LoVo (cell line): ENCODE measurements at places on chromosomes 11 and 22.
A peak's percentile ranks its signal among the peaks of the same experiment; 100 is the strongest.

DNA sequence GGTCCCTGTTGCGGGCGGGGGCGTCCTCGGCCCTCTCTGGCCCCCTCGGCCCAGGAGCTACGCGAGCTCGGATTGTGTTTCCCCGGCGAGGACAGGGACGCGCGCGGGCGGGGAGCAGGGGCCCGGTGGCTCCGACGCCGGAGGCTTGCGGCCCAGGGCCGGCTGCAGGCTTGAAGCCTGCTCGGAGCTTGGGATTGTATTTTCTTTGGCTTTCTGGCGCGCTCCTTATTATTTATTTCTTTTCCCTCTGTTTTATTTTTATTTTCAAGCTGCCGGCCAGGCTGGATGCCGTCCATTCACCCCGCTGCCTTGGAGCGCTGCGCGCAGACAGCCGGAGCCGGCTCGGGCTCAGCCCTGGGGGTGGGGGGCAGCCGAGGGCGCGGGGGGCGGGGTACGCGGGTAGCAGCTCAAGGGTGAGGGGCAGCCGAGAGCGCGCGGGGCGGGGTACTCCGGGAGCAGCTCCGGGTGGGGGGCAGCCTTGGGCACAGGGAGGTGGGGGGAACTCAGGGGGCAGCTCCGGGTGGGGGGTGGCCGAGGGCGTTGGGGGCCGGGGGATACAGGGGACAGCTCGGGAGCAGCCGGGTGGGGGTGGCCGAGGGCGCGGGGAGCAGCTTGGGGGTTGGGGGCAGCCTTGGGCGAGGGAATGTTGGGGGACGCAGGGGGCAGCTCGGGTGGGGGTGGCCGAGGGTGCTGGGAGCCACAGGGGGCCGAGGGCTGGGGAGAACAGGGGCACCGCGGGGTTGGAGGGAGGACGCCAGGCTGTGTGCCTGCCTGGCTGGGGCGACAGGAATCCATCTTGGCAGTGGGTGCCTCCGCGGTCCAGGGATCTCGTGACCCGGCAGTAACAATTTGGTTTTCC lies 42.7 kb downstream of the KCNJ1 start:
- no peak for DNase-seq

DNA sequence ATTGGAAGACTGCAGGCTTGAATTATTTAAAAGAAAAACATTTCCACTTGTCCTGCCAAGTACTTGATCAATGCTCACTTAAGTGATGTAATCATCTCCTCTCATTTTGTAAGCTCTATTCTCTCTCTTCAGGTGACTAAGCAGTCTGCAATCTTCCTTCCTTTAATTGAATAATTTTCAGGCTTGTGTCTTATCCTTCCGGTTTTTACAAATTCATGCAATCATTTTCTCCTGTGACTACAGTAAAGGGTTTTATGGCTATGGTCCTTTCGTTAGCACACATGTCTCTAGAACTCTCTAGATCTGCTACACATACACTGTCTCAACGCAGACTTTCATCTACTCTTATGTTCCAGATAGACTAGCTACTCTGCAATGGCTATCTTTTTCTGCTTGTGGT lies 12.6 kb upstream of the UPB1 start:
- DNase-seq, result peak; percentile 37

GRCh38 chr11:27625347-27625912 lies 74.8 kb downstream of the BDNF start:
- DNase-seq, result no peak

DNA sequence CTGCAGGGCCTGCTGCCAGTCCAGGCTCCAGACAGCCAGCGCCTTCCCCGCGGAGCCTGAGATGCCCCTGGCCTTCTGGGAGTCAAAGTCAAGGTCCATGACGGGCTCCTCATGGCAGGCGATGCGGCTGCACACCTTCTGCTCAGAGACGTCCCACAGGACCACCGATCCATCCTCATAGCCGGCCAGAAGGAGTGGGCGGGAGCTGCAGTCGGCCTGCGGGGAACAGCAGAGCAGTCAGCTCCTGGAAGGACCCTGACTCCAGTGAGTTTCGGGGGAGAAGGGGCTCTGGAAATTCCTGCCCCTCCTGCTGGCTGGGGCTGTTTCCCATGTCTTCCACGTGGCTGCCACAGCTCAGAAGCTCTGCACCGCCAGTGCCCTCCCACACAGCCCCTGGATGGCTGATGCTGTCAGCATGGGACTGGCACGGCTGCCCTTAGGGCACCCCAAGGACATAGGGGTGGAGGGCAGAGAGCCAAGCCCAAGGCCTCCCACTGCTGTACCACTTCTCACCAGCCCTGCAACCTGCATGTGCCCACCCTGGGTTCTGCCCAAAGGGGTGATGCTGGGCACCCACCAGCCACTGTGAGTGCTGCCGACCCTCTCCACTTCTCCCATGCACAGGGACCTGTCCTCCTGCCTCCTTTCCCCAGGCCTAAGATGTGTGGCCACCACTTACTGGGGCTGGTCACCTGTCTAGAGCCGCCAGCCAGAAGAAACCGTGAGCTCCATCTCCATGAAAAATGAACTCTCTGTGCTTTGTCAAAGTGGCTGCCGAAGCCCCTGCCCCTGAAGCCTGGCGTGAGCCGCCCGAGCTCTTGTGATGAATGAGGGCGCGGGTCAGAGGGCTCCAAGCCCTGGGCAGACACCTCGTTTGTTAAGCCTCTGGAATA lies 41.7 kb downstream of the TBX1 start:
- no peak for DNase-seq

GRCh38 chr11:2377511-2378443 lies 667 bp downstream of the CD81 start:
- peak; percentile 35 for DNase-seq

DNA sequence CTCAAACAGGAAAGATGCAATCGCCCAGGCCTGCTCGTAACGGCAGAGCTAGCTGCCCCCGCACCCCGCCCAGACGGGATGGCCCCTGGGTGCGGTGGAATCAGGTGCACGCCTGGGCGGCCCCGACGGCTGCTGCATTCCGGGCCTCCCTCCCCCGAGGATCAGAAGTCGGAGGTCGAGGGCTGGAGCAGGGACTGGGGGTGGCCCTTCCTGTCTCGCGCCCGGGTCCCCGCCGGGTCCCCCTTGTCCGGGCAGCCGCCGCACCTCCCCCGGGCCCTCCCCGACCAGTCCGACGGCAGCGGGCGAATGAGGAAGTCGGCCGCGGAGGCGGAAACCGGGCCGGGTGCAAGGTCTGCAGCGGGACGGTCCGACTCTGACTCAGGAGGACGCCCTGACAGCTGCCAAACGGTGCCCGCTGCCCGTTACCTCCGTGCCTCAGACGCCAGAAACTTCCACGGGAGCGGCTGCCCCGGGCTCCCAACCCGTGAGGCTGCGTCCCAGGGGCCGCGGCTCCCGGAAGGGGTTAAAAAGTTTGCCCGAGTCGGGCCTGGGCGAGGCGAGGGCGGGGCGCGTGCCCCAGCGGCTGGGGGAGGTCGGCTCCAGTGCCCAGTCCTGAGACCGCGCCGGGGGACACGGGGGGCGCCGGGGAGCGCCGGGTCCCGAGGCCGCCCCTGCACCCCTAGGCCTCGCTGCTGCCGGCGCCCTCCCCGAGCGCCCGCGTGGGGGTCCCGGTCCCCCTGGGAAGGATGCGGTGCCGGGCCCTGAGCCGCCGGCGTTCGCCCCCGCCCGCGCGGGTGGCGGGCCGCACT lies 663 bp downstream of the MYH9 start:
- DNase-seq, result no peak

- no peak for DNase-seq
These were observed 5.6 kb downstream of the NRGN start for GRCh38 chr11:124745270-124745834.

- no peak for DNase-seq
These were observed 275.7 kb downstream of the ST3GAL4 start for GRCh38 chr11:126630893-126631798.

GRCh38 chr11:2516276-2517015 lies 71.6 kb downstream of the KCNQ1 start:
- no peak for DNase-seq

DNA sequence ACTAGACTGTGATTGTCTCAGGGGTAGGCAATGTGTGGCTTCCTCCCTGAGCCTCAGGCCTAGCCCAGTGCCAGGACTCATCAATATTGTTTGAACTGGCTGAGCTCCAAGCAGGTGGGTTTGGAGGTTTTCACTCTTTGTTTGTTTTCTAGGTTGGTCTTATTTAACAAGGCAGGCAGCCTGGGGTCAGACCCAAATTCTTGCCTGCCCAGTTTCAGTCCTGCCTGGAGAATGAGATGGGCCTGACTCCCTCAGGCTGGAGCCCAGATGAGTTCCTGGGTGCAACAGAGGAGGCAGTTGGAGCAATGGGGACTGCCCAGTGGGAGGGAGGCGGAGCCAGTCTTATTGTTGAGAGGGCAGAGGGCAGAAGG lies 28.3 kb upstream of the TP53I11 start:
- peak; percentile 69 for DNase-seq

DNA sequence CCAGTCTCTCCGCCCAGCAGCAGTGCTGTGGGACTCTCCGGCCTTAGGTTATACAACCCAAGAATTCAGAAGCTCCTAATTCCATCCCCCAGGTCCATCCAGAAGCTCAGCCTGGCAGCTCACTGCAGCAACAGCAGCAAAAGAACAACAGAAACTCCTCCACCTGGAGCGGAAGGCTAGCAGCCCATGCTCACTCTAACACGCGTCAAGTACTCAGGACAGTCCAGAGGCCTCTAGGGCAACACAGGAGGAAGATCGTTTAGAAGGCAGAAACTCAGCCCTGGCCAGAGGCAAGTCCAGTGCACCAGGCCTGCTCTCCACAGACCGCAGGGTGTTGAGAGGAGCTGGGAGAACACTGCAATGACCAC lies 17.1 kb downstream of the PLA2G6 start:
- DNase-seq, result no peak

- no peak for DNase-seq
These were observed 18.2 kb upstream of the ARRB1 start for GRCh38 chr11:75369560-75370255.

GRCh38 chr22:20117633-20118299 lies 740 bp upstream of the TRMT2A start:
- DNase-seq, result no peak

DNA sequence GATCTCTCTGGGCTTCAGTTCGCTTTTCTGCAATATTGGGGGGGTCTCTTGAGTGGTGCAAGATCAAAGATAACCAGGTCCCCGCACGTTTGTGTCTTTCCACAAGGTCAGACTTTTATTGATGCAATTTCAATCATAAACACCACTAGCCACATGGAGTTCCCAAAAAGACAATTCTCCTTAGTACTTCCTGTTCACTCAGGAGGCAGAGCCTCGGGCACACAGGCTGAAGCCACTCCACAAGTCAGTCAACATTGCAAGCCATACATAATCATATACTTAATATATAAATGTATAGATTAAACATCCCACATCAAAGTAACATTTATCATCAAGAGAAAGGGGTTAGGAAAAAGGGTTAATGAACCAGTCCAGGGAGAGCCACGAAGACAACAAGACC lies 12.0 kb downstream of the ST14 start:
- no peak for DNase-seq

DNA sequence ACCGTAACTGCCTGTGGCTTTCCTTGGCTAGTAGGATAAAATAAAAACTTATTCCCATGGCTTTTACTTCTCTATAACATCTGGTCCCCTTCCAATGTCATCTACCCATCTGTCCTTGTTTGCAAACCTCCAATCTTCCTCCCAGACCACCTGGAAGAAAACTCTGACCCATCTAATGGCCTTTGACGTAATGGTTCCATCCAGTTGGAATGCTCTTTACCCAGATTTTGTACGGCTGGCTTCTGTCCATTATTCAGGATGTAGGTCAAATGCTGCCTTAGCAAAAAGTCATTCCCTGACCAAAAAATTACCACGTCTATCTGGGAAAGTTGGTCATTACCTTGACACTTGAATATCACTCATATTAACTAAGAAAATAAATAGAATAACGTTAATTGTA lies 577.9 kb upstream of the ANO5 start:
- no peak for DNase-seq
